ENCODE measurements at places on chromosomes 12 and 14.

DNA sequence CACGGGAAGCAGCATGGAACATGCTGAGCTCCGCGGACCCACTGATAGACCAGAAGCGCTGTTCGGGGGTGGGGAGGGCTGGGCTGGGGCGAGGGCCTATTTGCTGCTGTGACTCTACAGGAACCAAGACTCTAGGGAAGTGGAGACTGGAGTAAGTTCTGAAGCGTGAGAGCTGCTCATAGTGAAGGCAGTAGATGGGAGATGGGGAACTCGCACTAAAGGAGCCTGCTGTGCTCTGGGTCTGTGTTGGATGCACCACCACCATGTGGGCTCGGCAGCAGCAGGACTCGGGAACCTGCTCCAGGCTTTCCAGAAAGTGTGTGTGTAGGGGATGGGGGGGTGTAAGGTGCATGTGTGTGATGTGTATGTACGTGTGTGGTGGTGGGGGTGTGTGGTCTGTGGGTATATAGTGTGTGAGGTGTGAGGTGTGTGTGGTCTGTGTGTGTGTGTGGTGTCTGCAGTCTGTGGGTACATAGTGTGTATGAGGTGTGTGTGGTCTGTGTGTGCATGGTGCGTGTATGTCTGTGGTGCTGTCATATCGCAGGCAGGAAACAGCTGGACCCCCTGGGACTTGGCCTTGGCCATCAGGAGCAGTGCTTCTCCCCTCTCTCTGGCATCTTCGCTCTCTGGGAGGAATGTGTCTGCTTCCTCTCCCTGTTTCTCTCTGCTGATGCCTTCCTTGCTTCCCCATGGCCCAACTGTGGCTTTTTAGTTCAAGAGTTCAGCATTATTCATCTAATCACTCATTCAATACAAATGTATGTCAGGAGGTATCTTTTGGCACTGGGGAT is 378.9 kb downstream of the FUT8 start:
- DNase-seq: no peak

GRCh38 chr12:123010681-123011080 is 30.2 kb downstream of the ARL6IP4 start:
- no peak for DNase-seq

DNA sequence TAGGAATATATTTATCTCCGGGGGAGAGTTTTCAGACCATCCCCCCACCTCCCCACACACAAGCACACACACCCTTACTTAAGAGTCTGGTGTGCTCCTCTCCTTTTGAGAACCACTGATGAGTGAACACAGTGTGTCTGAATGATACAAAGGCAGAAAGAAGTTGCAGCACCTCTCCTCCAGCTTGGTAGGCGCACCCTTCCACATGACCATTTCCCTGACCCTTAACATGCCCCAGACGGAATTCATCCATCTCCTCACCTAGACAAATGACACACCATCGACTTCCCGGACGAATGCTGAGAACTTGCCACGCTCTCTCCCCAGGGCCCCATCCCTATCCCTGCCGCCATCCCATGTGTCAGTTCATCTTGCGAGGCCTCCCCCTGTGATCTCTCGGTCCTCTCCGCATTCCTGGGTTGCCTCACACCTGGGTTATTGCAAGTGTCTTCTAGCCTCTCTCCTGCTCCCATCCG is 3.9 kb downstream of the TNFRSF1A start:
- DNase-seq: no peak

DNA sequence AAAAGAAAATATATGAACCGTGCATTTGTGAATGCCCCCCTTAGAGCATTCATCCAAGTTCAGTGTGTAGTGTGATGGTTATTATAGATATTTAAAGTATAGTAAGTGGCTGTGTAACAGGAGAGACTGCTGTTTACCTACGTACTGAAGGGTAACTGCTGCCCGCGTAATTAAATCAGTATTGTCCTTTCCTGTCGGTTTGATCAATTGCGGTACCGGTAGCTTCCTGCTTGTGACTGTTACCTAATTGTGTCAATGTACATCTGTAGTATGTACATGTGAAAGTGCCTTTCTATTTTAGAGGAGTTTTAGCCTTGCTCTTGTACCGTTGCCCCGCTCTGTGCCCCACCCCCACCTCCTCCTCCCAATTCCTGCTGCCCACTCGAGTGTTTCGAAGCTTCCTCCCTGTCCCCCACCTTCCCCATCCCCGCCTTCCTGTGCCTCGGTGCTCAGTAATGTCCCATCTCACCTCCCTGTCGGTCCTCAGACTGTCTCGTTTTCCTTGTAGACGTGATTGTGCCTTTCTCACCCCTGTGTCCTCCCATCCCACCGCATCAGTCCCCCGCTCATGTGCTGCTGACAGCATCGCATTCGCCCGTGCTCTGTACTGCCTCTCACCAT is 75.0 kb downstream of the KICS2 start:
- no peak for DNase-seq

GRCh38 chr14:22978981-22979671 is 3.2 kb downstream of the AJUBA start:
- DNase-seq: no peak

DNA sequence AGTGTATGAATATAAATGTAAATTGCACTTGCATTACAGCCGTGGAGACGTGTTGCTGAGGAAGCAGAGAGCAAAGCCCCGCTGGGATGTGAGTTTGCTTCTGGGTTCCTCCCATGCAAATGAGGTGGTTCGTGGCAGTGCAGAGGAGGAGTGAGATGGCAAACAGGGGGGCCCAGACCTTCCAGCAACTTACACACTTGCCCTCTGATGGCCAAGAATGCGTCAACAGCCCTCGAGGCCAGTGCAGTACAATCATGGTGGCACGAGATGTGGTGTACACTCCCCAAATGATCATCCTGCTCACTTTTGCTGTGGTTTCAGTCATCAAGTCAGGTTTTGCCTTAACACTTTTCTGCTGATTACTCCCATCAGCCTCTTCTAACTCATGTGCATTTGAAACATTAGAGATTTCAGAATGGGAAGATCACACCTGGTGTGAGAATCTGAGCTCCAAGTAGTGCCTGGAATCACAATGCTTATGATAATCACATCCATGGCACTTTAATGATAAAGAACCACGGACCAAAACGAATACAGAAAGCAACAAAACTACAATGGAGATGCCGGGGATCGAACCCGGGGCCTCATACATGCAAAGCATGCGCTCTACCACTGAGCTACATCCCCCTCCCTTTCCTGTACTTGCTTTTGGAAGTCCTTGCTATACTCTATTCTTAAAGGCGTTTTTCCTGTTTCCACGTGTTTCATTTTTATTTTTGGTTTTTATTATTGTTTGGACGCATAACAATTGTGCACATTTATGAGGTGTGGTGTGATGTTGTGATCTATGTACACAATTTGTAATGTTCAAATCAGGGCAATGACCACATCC is 7.0 kb upstream of the UBC start:
- peak; percentile 79 for DNase-seq
